NCI-H82 (cell line): ENCODE measurements at places on chromosomes 1 and 21.
A peak's percentile ranks its signal among the peaks of the same experiment; 100 is the strongest.

DNA sequence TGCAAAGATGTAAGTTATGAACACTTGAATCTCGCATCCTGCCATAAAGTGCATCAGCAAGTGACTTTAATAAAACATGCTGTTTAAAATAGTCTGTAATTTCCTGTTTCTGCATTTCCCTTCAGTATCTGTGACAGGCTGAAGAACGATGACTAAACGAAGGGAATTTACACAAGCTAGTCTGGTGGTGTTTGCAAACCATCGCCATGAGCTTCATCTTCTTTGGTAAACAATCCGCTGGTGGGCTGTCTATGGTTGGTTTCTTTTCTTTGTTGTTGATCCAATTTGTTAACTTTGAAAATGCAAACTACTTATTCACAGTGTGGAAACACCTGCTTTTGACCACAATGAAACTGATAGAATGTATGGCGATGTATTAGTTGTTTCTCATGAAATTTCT lies 13.9 kb downstream of the SERTAD4 start:
- DNase-seq = no peak

DNA sequence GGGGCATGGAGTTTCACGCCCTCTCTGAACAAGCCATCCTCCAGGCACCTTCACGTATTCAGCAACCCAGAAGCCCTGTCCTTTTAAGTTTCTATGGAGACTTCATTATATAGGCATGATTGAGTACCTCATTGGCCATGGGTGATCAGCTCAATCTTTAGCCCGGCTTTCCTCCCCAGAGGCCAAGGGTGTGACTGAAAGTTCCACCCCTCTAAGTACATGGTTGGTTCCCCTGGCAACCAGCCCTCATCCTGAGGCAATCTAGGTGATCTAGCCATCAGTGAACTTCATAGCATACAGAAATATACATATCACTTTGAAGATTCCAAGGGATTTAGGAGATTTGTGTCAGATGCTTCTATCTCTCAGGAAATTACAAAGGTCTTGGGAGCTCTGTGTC lies 21.3 kb upstream of the DHX9 start:
- no peak for DNase-seq

GRCh38 chr1:10639011-10639774 lies 157.3 kb downstream of the CASZ1 start:
- DNase-seq = no peak

- no peak for DNase-seq
These were observed 17.4 kb upstream of the IL12RB2 start for GRCh38 chr1:67290236-67290635.

- DNase-seq = peak; percentile 59
These were observed at the start of gene NTNG1 for GRCh38 chr1:107140703-107141490. Gene NTNG1, plus strand, starts transcription at chr1:107141039.

DNA sequence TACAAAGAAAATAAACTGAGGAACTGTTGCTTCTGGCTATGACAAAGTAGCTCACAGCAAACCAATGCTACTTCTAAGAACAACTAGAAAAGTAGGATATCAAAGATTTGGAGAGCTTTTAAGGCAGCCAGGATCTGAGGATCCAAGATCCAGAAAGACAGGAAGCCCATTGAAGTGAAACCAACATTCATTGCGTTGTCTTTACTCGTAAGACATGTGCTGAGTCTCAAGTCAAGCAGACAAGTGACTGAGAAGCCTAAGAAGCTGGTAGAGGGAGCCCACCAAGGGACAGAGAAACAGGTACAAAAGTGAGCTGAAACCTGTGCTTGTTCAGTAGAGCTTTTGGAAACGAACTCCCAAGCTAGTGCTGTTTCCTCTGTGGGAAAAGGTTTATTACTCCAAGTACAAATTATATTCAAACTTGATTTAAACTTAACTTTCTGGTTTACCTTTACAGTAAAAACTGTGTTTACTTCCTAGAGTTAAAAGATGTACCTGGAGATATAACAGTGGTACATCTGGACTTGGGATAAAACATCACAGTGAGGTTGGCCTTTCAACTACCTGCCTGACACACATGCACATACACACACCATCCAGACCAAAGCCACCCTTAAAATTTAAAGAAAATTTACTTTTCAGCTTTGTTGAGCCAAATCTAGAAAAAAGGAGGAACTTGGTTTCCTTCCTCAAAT lies 41.2 kb downstream of the NME7 start:
- DNase-seq = no peak

GRCh38 chr1:7826363-7826762 lies 26.5 kb downstream of the UTS2 start:
- no peak for DNase-seq

DNA sequence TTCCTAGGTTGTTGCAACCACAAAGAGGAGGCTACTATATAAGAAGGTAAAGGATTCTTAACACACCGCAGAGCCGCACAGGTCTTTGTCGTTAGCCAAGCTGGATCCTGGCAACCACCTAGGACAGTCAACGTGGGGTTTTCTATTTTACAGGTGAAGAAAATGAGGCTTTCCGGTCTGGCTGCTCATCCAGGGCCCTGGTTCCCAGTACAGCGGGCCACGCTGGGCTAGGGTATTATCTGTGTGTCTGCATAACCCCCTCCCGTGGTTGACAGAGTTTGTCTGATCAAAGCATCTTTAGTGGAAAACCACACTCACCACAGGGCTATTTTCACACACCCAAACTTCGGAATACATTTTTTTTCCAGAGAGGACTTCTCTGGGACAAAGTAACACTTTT lies 39.0 kb upstream of the PDE9A start:
- DNase-seq = peak; percentile 29

- no peak for DNase-seq
These were observed 10.2 kb downstream of the PLXNA2 start for GRCh38 chr1:208233978-208234377.

- no peak for DNase-seq
These were observed 153.5 kb downstream of the SLC45A1 start for GRCh38 chr1:8471451-8471850.

- DNase-seq = no peak
These were observed 61.1 kb downstream of the SDC3 start for GRCh38 chr1:30847358-30847972.

DNA sequence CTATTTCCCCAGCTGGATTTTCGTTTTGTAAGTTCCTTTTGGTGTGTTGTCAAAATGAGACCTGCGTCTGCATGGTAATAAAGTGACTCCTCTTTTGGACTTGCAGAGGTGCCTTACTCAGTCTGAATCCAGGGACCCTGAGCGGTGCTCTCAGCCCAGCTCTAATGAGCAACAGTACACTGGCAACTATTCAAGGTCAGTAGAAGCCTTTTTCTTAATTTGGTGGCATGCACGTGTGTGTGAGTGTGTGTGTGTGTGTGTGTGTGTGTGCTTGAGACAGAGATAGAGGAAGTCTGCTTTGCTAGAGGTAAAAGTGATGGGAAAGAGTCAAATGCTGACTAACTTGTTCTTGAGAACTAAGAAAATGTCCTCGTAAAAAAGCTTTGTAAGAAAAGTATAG lies 105.4 kb downstream of the CD247 start:
- DNase-seq = no peak

- DNase-seq = no peak
These were observed 53.2 kb upstream of the VAMP3 start for GRCh38 chr1:7717748-7718368.

DNA sequence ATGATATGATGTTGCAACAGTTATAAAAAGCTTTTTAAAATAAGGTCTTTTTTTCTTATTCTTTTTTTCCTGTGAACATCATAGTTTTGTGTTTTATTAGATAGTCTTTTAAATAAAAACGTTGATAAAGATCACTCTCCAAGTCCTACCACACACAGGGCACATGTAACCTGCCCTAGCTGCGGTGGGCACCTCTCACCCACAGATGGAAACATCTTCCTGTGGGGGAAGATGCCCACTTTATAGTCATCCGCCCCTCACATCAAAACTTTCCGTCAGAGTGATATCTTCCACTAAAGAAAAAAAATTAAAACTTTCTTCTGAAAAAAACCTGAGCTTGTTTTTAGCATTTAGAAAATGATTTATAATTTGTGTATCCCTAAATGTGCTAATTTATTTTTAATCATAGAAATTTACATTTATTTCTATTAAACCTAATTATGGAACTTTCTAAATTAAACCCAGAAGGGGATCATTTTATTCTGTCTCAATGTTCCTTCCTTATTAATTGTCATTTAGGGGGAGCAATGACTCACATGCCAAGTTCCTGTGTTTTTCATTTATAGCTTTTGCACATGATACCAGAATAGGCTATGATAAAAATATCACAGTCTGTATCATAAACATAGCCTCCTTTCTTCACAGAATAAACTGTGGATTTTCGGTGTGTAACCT lies 24.7 kb downstream of the TNFRSF9 start:
- no peak for DNase-seq

GRCh38 chr1:208535511-208535910 lies 291.3 kb upstream of the PLXNA2 start:
- peak; percentile 94 for DNase-seq

DNA sequence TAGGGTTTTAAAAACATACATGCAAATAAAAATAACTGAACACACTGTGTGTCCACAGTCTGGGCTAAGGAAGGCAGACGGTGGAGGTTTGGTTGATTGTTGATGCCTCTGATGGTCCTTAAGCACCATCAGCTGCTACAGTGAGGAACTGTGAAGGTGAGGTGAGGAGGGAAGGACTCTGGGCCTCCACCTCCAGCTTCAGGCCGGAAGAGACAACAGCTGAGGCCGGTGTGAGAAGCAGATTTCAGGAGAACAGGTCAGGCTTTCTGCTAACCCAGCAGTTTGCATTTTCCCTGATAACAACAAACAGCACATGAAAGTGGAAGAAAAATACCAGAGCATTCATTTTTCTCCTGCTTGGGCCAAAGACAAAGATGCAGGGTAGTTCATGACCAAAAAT lies 189.9 kb upstream of the AJAP1 start:
- no peak for DNase-seq

DNA sequence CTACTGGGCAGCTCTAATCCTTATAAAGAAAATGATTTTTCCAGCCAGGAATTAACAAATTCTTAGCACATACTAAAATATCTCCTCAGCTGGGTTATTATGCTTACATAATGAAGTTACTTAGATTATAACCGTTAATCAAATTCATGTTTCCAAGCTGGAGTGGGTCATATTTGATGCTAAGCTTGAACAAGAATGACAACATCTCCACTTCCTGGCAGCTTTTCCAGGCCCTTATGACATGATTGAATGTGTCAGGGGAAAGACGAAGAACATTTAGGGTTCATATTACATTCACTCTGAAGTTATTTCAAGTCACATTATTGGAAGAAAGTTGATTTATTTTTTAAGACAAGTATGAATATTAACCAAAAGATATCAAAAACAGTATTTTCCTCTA lies 333.7 kb downstream of the PCP4 start:
- DNase-seq = no peak

- no peak for DNase-seq
These were observed 2.0 kb downstream of the TEKT2 start for GRCh38 chr1:36085686-36086526.

- DNase-seq = no peak
These were observed 240.5 kb downstream of the LTN1 start for GRCh38 chr21:28752131-28752530.

- DNase-seq = peak; percentile 56
These were observed 2.8 kb downstream of the ARMH1 start for GRCh38 chr1:44677201-44677766.

DNA sequence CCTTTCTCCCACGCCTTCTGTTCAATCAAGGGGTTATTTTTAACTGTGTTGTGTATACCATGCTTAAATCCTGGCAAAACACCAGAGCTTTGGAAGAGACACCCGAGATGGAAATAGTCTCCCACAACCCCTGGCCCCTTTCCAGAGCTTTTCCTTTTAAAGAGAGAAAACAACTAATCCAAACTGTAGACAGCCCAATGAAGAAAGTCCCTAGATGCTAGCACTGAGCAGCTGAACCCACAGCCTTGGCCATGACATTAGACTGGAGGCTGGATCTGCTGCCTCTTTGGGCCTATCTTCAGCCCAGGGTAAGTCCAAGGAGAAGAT lies 64.9 kb upstream of the ARTN start:
- DNase-seq = no peak

GRCh38 chr1:95386371-95386770 lies 152.4 kb downstream of the RWDD3 start:
- peak; percentile 7 for DNase-seq

- DNase-seq = peak; percentile 22
These were observed 57.4 kb upstream of the TARS2 start for GRCh38 chr1:150429805-150430204.

- DNase-seq = peak; percentile 65
These were observed 25.4 kb upstream of the PARP1 start for GRCh38 chr1:226433341-226433720.

DNA sequence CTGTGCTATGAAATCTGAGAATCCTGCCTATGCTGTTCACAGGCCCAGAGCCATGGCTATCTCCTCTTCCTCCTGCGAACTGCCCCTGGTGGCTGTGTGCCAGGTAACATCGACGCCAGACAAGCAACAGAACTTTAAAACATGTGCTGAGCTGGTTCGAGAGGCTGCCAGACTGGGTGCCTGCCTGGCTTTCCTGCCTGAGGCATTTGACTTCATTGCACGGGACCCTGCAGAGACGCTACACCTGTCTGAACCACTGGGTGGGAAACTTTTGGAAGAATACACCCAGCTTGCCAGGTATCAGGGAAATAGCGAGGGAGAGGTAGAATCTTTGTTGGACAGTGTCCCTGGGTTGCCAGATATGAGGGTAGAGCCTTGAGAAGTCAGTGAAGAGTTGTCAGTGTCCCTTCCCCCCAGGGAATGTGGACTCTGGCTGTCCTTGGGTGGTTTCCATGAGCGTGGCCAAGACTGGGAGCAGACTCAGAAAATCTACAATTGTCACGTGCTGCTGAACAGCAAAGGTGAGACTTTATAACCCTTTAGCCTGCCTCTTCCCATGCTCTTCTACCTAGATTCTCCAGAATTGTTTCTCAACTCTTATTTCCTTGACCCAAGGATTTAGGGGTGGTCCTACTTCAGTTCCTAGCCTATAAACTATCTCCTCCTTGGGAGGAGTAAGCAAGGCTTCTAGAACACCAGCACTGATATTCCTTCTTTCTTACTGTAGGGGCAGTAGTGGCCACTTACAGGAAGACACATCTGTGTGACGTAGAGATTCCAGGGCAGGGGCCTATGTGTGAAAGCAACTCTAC lies 1.4 kb downstream of the NIT1 start:
- peak; percentile 75 for DNase-seq

DNA sequence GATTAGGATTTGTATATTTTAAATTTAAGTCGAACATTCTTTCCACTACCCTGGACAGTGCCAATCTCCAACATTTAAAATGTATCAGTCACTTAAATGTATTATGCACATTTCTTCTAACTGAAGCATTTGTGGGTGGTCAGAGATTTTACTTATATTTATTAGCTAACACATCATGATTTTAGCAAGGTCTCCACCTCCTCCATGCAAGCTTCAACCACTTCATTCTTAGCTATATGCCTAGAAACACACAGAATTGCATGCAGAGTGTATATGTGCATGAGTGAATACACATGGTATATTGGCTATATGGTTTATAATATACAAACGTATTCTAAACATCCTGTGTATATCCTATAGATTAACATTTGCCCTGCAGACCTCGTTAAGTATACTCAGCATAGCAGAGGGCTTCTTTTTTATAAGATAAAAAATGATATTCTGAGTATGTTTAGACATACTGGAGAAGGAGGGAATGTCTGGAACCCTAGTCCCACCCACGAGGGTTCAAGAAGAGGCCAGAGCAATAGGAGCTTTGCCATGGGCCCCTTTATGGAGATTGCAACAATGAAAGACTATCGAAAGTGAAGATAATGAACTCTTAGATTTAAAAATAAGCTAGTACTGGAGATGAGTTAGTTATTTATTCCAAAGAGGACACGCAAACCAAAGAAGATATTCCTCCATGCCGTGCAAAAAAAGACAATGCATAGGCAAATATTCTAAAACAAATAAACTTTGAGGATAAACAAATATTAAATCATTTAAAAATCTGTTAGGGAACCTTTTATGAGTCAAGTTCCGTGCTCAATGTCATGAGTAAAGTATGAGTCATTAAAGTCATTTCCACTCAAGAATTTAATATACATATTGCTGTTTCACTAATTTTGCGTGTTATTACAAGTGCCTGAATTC lies 480.4 kb downstream of the SIPA1L2 start:
- DNase-seq = no peak
